ENCODE measurements at places on chromosomes 12 and 14.
A peak's percentile ranks its signal among the peaks of the same experiment; 100 is the strongest.

GRCh38 chr14:86055512-86056075 lies 525.6 kb downstream of the FLRT2 start:
- peak; percentile 42 for DNase-seq

DNA sequence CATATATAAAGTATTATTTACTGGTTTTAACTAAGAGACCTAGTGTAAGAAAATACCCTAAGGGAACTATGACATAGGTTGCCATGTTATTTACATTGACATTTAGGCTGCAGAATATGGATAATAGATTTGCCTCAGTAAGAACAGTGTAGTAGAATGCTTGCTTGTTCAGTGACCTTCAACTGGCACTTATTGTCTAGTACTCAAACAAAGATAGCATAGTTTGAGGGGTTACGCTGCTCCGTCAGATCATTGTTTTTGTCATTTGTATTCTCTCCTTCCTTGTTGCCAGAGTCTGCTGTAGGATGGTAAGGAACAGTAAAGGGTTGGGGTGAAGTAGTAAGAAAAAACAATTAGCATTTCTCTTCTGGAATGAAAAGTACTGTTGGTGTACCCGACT lies 33.2 kb downstream of the TOGARAM1 start:
- no peak for DNase-seq

DNA sequence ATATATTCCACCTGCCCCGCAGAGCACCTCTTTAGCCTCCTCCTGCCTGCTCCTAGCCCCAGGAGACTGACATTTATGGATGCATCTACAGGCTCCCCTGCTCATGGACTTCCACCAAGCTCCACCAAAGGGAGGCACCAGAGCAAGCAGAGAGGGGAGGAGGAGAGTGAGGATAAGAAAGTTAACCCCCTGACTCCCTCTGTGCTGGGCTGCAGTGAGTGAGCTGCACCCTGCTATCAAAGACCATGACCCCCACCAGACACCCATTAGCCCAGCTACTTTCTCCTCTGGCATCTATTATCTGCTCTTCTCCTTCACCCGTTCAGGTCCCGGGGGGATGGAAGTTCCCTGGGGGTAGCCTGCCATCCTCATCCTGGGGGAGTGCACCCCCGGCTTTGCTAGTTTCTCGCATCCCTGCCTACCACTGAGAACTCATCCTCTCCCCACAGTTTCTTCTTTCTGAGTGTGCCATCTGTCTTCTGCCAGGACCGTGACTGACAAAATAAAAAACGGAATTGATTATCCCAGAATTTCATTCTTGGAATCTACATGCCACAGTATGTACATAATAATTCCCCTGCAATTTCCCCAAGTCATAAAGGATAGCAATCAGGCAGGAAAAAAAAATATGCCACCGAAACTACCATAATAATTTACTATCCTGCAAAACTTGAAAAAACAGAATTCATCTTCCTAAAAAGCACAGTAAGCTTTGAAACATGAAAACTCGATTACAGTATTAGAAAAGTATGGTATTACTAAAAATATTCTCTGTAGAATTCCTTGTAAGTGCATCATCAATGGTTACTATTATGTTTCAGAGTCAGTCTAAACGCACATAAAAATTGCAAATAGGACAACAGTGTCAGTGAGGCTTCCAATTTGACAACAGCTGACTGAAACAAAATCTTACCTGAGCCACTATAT lies 45.2 kb downstream of the FOXN3 start:
- no peak for DNase-seq

GRCh38 chr14:75871181-75871880 lies 110.5 kb downstream of the TGFB3 start:
- no peak for DNase-seq

GRCh38 chr14:62431496-62431895 lies 613.8 kb downstream of the KCNH5 start:
- DNase-seq: no peak

DNA sequence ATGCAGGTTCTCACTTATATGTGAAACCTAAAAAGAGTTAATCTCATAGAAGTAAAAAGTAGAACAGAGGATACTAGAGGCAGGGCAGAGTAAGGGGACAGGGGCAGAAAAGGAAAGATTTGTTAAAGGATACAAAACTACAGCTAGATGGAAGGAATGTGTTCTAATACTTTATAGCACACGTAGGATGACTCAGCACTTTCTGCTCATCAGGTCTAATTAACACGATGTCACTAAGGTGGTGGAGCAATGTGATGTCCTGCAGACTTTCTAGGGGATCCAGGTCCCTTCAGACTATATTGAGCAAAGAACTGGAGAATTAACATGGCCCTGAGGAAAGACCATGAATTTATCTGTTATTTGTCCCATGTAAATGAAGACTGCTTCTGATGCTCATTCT lies 80.8 kb upstream of the CMKLR1 start:
- no peak for DNase-seq

- no peak for DNase-seq
Measured at GRCh38 chr12:109286652-109287051, 22.4 kb downstream of the FOXN4 start.

DNA sequence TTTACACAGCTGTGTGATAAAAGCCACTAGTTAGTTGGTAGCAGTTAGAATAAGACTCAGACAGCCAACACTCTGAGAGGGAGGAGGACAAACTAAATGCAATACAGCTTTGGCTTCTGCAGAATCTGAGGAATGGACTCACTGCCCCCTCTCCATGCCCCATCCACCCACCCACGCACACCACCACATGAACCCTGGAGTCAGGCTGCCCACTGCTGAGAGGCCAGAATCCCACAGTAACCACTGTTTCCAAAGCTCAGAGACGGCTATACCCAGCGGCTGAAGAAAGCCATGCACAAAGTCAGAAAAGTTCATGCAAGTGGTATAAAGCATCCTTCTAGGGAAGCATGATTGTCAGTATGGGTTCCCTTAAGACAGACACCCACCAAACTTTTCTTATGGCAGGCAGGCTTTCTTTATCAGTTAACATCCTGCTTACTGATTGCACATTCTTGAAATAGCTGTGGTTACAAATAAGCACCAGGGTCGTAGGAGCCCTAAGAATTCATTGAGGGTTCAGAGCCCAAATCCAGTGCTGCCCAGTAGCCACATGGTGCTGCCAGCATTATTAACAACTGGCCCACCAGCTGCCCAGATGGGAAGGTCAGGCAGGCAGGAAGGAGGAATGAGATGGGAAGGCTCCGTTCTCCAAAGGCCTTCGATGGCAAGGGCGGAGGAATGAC lies 61.5 kb downstream of the NT5DC3 start:
- DNase-seq: no peak

DNA sequence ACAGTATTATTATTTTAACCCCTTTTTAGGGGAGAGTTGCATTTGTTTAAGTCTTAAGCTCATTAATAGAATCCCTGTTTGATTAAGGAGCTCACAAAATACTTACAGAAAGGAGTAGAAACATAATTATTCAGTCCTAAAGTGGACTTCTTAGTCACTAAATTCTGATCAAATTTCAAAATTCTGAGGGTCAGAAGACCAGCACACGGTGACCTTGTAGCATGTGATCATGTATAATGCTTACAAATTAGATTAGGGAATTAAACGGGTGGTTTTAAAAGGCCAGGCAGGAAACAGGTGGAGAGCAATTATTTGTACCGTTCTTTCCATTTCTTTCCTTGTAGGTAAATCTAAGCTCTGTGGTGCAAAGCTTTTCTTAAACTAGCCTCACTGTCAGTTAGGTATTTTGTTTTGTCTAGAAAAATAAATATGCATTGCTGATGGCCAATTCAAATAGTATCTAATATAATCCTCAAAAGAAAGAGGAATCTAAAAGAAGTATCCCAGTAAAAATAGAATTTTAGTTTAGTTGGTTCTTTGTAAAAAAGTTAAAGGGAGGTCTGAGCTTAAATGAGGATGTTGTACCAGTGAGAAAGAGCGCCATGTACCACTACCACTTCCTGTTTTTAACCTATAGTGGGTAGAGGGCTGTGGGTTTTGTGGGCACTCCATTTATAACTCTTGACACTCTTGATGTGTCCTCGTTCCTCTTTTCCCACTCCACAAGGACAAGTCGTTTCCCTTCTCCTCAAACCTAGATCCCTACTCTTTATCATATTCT lies 51.1 kb downstream of the SLC38A1 start:
- no peak for DNase-seq

DNA sequence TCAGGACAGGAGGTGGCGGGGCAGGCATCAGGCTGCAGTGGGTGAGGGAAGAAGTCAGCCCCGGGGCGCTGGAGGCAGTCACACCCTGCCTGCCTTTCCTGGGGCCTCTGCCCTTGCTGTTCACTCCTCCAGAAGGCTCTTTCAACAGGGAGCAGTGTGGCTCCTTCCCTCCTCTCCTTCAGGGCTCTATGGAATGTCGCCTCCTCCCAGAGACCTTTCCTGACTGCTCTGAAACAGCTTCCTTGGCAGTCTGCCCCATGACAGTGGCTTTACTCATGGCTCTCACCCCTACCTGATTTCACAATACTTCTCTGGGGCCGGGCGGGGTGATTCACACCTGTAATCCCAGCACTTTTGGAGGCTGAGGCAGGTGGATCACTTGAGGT lies 7.1 kb downstream of the RHOF start:
- DNase-seq: peak; percentile 98

DNA sequence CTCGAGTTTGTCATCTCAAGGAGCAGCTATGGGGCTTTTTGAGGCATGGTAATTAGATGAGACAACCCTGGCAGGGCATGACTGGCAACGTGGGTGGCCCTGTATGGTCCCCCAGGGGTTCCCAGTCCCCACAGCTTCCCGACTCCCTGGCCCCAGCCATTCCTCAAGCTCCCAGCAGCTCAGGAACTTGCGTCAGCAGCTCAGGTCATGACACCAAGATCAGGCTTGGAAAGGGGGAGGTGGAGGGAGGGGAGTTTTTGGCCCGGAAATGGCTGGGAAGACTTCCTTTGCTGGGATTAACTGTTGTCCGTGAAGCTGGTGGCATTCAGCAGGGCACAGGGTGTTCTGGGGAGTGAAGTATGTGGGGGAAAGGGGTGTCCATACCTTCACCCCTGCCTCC lies 10.4 kb upstream of the NRIP2 start:
- DNase-seq: no peak

GRCh38 chr12:1310653-1311052 lies 283.7 kb downstream of the FBXL14 start:
- no peak for DNase-seq

GRCh38 chr14:32494609-32495434 lies 165.7 kb downstream of the AKAP6 start:
- no peak for DNase-seq

DNA sequence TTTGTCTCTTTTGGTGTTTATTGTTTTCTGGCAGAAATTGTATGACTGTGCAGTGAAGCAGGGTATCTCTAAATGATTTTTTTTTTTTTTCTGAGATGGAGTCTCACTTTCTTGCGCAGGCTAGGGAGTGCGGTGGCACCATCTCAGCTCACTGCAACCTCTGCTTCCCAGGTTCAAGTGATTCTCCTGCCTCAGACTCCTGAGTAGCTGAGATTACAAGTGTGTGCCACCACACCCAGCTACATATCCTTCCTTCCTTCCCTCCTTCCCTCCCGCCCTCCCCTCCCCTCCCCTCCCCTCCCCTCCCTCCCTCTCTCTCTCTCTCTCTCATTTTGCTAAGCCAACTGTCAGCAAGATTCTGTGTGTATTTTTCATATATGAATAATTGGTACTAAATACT lies 94.4 kb downstream of the PPHLN1 start:
- no peak for DNase-seq

GRCh38 chr14:25122211-25122610 lies 72.3 kb upstream of the STXBP6 start:
- DNase-seq: no peak

GRCh38 chr12:52848661-52849255 lies at the start of gene KRT78:
Gene KRT78, minus strand, starts transcription at chr12:52848994. Its CDS starts 64 bp downstream, at chr12:52848930.
- no peak for DNase-seq

GRCh38 chr12:17278946-17279345 lies 673.0 kb upstream of the LMO3 start:
- DNase-seq: peak; percentile 15

DNA sequence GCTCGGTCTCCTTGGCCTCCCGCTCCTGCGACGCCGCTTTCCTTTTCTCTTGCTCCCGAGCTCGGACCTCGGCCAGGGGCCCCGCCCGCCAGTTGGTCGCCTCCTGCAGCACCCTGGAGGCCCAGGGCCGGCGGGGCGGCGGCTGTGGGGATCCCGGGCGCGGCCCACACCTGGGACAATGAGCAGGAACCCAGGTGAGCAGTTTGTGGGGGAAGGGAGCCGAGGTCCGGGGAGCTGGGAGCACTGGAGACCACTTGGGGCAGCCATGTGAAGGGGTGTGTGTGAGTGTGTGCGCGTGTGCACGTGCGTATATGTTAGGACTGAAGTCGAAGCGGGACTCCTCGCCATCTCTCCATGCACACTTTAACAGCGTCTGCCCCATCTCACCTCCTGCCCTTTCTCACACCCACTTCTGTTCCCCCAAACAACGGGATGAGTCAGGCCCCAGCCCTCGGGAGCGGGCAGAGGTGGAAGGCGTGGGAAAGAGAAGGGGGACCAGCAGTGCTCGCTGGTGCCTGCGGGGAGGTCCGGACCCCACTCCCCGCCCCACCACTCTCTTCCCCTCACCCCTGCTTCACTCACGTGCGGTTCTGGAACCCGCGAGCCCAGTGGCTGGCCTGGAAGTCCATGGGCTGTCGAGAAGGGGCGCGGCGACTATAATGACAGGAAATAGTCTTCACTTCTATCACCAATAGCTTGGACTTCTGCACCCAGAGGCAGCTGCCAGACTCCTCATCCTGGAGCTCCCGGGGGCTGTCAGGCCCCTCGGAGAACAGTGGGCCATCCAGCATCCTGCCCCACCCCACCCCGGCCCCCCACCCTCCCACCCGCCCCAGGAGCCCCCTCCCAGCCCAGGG lies 450 bp downstream of the DDN start:
- peak; percentile 31 for DNase-seq

Data from bronchial epithelial cell (primary cell).